ENCODE measurements at places on chromosomes 2 and 18.

DNA sequence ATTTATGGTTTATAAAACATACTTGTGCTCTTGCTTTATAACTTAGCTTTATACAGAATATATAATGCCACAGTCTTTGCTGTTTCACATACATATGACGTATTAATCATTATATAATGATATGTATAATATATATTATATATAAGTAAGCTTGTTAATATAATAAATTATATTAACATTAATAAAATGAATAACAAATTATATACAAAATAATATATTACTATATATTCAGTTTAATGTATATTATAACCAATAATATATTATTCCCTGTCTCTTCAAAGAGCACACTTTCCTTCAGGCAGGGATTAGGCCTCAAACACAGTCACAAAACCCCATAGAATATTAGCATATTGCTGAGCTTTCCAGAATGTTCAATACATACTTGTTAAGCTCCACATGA, 427.6 kb downstream of the NCKAP5 start:
- DNase-seq, result no peak

DNA sequence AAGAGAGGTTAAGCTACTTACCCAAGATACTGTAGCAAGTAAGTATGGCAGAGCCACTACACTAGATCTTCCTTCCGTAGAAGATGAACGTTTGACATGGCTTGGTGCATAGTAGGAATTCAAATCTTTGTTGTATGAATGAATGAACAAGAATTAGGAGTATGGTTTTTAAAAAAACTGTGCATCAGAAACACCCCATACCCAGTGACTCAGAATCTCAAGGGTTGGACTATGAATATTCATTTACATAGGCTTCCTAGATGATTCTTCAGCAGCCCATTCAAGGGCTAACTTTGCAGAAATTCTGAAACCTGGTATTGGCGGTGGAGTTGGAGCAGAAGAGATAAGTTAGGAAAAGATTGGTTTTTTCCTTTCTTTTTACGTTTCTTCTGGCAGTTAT, 5.4 kb downstream of the ACTR3 start:
- DNase-seq, result no peak

- no peak for DNase-seq
Measured at GRCh38 chr2:128605421-128605820, 286.8 kb upstream of the HS6ST1 start.

GRCh38 chr2:157836531-157836930, 39.6 kb downstream of the ACVR1 start:
- DNase-seq, result no peak

GRCh38 chr18:62452280-62452831, 70.5 kb upstream of the ZCCHC2 start:
- no peak for DNase-seq

- peak; percentile 11 for DNase-seq
Measured at GRCh38 chr18:2905854-2906703, 59.3 kb downstream of the EMILIN2 start.

DNA sequence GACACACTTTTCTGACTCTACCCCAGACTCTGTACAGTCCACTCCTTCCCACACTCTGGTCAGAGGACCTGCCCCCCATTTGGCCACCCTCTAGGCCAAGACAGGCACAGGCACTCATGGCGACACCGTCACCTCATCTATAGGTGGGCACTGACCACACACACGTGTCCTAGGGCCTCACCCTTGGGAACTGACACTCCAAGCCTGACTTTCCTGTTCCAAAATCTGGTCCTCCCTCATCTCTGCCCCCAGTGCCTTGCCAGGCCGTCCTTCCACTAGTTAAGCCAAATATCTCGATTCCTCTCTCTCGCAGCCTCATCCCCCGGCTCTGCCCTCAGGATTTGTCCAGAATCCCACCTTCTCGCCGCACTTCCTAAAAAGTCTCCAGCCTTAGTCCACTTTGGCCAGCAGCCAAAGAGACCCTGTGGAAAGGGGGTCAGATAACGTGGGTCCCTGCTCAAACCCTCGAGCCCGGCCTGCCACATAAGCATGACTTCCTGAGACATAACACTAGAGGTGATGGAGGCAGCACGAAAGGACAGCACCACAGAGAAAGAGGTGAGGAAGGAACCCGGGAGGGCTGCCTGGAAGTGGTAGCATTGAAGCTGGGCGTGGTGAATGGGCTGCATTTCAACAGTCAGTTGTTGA, 105.8 kb upstream of the OTOS start:
- DNase-seq, result no peak

DNA sequence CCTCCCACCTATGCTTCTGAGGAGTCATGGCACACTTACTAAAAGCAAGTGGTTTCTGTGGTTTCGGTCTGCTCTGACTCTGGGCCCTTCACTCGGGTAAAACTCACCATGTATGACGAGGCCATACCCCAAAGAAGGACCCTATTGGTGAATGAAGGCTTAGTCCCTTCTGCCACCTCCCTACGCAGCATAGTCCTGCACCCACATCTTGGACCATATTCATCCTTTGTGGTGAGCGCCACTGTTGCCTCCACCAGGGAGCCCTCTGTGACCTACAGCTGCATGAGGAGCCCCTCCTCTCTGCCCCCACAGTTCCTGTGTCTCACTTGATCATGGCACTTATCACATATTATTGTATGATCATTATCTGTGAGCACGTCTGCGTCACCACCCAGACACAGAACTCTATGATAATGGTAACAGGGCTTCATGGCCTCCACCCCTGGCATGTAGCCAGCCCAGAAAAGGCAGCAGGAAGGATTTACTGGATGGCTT, 113.3 kb downstream of the TFCP2L1 start:
- no peak for DNase-seq

DNA sequence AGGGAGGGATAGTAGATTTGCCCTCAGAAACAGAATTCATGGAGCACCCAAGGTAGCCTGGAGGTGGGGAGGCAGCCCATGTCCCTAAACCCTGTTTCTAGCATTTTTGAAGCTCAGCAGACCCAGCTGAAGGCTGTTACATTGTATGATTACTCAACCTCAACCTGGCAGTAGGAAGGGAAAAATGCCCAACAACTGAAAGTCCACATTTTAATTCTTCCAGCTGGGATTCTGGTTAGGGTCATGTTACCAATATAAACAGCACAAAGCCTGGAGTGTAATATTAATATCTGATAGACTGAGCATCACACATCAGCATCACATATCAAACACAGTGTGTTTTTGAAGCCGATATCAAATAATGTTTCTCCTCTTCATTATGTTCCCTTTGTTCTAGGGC, 437.0 kb downstream of the HRH4 start:
- no peak for DNase-seq

GRCh38 chr2:76829374-76830234, 692.6 kb downstream of the LRRTM4 start:
- no peak for DNase-seq

GRCh38 chr2:177758591-177759371, 313.8 kb downstream of the PDE11A start:
- peak; percentile 5 for DNase-seq

GRCh38 chr2:158936978-158937377, 31.5 kb upstream of the TANC1 start:
- DNase-seq, result no peak

DNA sequence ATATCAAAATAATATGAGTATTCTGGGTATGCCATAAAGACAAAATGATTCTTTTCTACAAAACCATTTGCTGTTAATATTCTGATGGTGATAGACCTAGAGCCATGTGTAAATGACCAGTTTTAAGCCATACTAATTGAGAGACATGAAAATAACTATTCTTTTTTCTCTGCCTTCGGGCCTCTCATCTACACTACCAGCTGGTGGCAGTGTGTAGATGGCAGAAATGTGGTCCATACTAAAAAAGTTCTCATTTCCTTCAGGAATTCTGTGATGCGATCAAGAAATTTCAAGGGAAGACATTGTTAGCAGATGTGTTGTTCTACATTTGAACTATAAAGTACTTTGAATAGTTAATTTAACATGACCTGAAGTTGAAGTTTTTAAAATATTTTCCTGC, 485.2 kb downstream of the TRIB2 start:
- no peak for DNase-seq

DNA sequence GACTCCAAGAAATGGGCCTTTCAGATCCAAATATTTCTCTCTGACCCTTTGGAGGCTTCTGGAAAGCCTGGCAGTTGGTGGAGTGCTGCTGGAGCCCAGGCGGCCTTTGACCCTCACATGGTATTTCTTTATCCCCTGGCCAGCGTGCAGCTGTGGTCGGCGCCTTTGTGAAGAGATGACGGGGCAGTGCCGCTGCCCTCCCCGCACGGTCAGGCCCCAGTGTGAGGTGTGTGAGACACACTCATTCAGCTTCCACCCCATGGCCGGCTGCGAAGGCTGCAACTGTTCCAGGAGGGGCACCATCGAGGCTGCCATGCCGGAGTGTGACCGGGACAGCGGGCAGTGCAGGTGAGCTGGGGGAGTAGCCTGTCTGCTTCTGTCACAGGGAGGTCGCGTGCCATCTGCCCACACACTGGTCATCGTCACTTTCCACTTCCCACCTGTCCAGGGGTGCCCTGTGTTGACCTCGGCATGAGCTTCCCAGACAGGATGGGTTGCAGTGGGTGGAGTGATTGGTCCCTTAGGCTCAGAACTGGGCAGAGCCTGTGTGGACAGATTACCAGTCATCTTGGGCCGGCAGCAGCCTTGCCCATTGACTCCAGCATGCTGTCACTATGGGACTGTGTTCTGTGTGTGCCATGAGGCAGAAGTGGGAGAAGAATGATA, 158.2 kb downstream of the LAMA3 start:
- DNase-seq, result no peak

- DNase-seq, result no peak
Measured at GRCh38 chr18:22606563-22607283, 189.0 kb upstream of the CTAGE1 start.

- DNase-seq, result no peak
Measured at GRCh38 chr18:68355637-68356036, 359.3 kb downstream of the TMX3 start.

GRCh38 chr2:191951376-191951775, 104.5 kb upstream of the CAVIN2 start:
- DNase-seq, result no peak

DNA sequence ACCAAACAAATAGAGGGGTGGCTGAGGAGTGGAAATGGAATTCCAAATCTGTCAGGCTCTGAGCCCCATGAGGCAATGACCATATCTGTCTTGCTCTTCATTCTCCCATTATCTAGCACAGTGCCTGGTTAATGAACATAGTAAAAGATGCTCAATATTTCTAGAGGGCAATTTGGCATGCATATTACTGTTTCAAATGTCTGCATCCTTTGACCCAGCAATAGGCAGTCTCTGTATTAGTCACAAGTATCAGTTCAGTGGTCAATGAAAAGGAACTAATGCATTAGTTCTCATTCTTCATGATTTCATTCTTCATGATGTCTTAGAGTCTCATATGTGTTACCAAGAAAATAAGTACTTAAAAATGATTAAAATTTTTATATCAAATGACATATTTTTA, 28.4 kb upstream of the MALL start:
- no peak for DNase-seq

DNA sequence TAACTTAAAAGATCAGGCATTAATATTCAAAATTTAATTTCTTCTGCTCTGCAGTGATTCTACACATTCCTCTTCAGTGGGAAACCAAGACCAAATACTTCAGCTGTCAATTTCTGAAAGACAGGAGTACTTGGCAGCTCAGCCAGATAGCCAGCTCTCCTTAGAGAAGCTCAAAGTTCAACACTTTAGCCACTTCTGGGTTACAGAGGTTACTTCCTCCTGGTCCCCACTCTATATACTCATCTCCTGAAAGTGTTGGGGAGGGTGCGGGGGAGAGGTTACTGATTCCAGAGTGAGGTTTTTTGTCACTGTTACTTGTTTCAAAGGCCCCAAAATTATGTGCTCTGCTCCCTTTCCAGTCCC, 4.1 kb downstream of the CYTIP start:
- no peak for DNase-seq

DNA sequence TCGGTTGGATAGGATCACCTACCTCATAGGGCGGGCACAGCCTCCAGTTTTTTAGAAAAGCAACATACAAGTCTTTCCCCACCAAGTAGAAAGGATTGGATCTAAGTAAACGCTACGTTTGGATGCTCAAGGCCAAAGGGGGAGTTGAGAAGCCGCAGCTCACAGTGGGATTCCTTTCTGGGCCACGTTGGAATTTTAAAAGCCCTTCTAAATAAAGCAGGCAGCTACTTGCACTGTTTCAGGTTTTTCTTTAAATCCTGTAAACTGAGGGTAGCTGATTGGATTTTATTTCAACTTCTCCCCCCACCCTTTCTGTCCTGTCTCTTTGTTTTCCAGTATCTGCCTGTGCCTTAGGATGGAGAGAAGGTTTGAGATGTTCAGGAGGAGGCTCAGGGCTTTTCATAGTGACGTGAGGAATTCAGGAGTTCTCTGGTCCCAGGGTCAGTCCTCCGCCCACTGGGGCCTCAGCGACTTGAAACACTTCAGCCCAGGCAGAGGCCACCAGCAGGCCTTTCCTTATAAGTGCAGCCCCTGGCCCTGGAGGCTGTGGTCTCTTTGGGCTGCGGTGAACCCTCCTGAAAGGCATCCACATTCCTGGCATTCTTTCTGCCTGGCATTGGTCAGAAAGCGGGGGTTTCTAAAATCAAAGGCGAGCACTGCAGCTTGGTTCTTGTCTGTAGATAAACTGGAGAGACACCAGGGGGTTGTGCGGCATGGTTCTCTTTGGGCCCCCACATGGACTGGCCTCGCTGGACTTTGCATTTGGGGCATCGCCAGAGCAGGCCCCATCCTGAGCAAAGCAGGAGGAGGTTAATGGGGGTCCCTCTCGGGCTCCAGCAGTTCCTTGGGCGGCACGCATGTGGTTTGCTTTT, 44.5 kb downstream of the SH3BP4 start:
- DNase-seq, result no peak

DNA sequence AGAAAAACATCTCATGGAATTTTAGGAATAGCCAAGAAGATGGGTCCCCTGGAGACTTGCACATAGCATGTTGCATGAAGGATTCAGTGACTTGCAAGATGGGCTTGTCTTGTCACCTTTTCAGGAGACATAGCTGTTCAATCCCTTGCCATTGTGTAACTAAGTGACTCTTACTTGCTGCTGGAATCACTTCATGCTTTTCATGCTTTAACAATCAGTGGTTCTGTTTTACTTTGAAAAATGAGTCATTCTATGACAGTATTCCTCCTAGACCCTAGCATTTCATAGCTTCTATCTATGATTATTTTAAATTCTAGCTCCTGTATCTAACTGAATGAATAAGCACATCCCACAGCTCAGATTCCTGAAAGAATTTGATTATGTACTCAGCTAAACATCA, 2.8 kb downstream of the KYNU start:
- DNase-seq, result no peak
